Inflammatory macrophage treated with lipopolysaccharide for 1 hour (primary cell): ENCODE measurements at places on chromosomes 1 and 21.
A peak's percentile ranks its signal among the peaks of the same experiment; 100 is the strongest.

GRCh38 chr1:28147264-28148094 lies 29.0 kb downstream of the PTAFR start:
- no peak for DNase-seq

GRCh38 chr1:206464456-206464964 lies 5.8 kb upstream of the IKBKE start:
- peak; percentile 76 for DNase-seq

GRCh38 chr1:7459914-7460313 lies 311.2 kb upstream of the VAMP3 start:
- DNase-seq = no peak

DNA sequence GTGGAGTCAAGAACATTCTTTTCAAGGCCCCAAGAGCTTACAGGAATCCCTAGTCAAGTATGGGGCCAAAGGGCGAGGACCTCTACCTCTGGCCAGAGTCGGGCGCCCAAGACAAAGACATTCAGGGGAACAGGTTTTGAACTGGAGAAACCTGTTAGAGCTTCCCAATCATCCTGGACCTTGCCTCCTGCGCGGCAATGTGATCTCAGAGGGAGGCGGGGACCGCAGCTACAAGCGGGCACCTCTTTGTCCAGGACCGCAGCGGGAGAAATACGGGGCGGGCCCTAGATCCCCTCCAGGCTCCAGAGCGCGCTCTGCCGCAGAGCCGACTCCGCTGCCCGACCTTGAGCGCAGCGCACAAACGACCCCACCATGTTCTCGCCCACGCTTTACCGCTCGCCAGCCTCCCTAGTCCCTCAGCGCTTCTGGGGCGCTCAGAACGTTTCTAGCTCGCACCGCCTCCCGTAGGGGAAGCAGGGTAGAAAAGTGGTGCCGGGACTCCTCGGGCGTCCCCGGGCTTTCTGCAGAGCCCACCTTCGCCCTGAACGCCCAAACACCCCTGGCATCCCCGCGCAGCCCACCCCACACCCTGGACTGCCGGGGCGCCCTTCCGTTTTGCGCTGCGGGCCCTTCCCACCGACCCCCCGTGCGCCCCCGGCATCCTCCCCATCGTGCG lies 28.1 kb downstream of the RABIF start:
- no peak for DNase-seq

GRCh38 chr1:1629430-1630190 lies 2.4 kb upstream of the MMP23B start:
- no peak for DNase-seq

DNA sequence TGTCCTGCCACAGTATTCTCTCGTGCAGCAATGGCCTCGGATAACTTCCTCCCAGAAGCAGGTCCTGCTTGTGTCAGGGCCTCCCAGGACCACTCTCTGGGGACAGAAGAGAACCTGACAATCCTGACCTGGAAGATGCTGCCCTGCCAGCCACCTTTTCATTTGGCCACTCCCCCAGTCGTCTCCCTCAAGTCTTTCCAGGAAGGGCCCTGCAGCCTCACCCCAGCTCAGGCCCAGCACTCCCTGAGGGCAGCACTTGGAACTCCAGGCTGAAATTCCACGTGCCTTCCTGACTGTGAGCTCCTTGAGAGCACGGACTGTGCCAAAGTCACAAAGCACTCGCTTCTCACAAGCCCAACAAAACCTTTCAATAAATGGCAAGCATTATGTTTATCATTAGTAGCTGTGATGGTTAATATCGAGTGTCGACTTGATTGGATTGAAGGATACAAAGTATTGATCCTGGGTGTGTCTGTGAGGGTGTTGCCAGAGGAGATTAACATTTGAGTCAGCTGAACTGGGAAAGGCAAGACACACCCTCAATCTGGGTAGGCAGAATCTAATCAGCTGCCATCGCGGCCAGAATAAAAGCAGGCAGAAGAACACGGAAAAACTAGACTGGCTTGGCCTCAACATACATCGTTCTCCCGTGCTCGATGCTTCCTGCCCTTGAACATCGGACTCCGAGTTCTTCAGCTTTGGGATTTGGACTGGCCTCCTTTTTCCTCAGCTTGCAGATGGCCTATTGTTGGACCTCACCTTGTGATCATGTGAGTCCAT lies 2.3 kb upstream of the CLEC20A start:
- no peak for DNase-seq
